ENCODE measurements at places on chromosomes 12 and 14.

- peak; percentile 49 for DNase-seq
- H3K36me3 ChIP-seq: no peaks in the 10 kb centered on the region
- no peaks in the 10 kb centered on the region for H3K27me3 ChIP-seq
- peak overlapping the region; percentile 99 for H3K4me3 ChIP-seq
These were observed 450 bp downstream of the BLTP3B start for GRCh38 chr12:100141998-100142850.

DNA sequence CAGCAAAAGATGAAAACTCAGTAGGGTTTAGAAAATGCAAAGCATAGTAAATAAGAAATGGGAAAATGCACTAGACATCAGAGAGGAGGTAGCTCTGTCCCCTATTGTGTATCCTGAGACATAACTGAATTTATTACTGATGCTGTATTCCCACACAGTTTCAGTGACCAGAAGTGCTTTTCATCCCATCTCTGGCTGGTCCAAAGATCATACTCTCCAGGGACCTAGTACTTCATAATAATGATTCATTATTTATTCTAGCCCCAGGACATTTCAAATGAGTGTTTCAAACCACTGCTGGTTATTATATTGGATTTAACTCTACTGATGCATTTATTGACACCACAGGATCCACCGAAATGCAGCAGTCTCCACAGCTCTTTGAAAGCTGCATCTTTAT lies 163.3 kb downstream of the PAWR start:
- H3K4me3 ChIP-seq: no peak overlapping the region
- no peaks in the 10 kb centered on the region for H3K27me3 ChIP-seq
- no peak overlapping the region for H3K27ac ChIP-seq
- no peaks in the 10 kb centered on the region for H3K4me1 ChIP-seq
- no peak for DNase-seq
- no peaks in the 10 kb centered on the region for H3K36me3 ChIP-seq

DNA sequence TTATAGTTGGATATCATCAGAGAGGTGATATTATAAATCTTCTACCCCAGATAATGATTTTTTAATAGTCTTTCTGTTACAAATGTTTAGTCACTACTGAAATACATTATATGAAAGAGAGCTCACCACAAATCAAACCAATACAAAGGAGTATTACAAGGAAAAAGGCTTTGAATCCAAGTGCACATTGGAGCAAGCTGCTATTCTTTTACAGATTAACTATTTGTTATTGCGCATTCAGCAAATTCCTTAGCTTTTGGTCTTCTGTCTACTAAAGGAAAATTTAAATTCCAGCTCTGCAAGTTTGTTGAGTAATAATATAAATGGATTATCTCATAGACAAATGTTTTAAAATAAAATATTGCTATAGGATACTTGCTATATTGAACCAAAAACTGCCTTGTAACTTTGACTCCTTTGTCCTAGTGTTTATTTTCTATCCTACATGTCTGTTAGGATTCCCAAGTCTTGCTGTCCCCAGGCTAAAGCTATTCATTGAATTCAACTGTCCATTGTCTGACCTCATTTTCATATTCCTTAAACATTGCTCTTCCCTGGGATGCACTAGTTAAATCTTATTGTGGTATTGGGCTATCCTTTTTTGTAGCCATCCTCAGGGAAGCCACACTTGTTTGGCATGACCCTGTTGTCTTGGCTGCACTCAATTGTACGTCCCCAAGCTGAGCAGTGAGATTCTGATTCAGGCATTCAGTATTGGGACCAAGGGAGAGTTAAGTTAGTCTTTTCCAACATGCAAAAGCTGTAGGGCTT lies 41.5 kb downstream of the PDE3A start:
- no peak overlapping the region for H3K27ac ChIP-seq
- no peaks in the 10 kb centered on the region for H3K27me3 ChIP-seq
- no peak for DNase-seq
- H3K36me3 ChIP-seq: no peaks in the 10 kb centered on the region
- H3K4me3 ChIP-seq: no peak overlapping the region
- H3K4me1 ChIP-seq: peaks cover under 1% of the 10 kb centered on the region

- H3K4me1 ChIP-seq: no peaks in the 10 kb centered on the region
- no peaks in the 10 kb centered on the region for H3K27me3 ChIP-seq
- H3K36me3 ChIP-seq: no peaks in the 10 kb centered on the region
- no peak overlapping the region for H3K27ac ChIP-seq
- H3K4me3 ChIP-seq: no peak overlapping the region
- DNase-seq: no peak
These were observed 63.2 kb upstream of the RFX4 start for GRCh38 chr12:106519607-106520021.

DNA sequence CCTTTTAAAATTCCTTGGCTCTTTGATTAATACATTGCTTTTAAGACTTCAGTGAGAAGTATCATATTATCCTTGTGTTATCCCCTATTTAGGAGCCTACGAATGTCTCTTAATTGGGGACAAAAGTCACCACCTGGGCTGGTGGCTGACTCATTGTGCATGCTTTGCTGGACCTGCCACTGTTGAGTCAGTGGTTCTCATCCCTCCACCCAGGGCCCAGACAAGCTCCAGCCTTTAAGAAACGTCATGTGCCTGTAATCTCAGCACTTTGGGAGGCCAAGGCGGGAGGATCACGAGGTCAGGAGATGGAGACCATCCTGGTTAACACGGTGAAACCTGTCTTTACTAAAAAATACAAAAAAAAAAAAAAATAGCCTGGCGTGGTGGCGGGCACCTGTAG lies 57.9 kb downstream of the OTX2 start:
- H3K4me1 ChIP-seq: no peaks in the 10 kb centered on the region
- DNase-seq: no peak
- no peaks in the 10 kb centered on the region for H3K27me3 ChIP-seq
- H3K27ac ChIP-seq: no peak overlapping the region
- no peaks in the 10 kb centered on the region for H3K36me3 ChIP-seq

- peaks cover 12% of the 10 kb centered on the region for H3K4me1 ChIP-seq
- peaks cover 5% of the 10 kb centered on the region for H3K27me3 ChIP-seq
- no peak overlapping the region for H3K4me3 ChIP-seq
- no peak overlapping the region for H3K27ac ChIP-seq
- no peak for DNase-seq
These were observed 5.1 kb upstream of the NELL2 start for GRCh38 chr12:44881197-44881596.

GRCh38 chr14:70000601-70001000 lies 121.4 kb downstream of the SMOC1 start:
- no peak for DNase-seq
- H3K36me3 ChIP-seq: no peaks in the 10 kb centered on the region
- no peaks in the 10 kb centered on the region for H3K27me3 ChIP-seq
- no peak overlapping the region for H3K4me3 ChIP-seq
- H3K4me1 ChIP-seq: no peaks in the 10 kb centered on the region
- no peak overlapping the region for H3K27ac ChIP-seq

DNA sequence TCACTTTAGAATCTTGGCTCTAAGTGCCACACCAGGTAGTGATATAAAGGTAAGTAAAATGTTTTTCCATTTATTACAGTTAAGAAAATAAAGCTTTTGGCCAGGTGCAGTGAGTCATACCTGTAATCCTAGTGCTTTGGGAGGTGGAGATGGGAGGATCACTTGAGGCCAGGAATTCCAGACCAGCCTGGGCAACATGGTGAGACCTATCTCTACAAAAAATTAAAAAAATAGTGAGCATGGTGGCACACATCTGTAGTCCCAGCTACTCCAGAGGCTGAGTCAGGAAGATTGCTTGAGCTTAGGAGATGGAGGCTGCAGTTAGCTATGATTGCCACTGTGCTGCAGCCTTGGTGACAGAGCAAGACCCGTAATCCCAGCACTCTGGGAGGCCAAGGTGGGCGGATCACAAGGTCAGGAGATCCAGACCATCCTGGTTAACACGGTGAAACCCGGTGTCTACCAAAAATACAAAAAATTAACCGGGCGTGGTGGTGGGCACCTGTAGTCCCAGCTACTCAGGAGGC lies 5.0 kb downstream of the FANCM start:
- peaks cover 18% of the 10 kb centered on the region for H3K4me1 ChIP-seq
- no peak for DNase-seq
- no peak overlapping the region for H3K4me3 ChIP-seq
- no peak overlapping the region for H3K27ac ChIP-seq

- H3K36me3 ChIP-seq: no peaks in the 10 kb centered on the region
- H3K27ac ChIP-seq: no peak overlapping the region
- DNase-seq: no peak
- no peak overlapping the region for H3K4me3 ChIP-seq
- H3K4me1 ChIP-seq: no peaks in the 10 kb centered on the region
- no peaks in the 10 kb centered on the region for H3K27me3 ChIP-seq
These were observed 3.8 kb upstream of the MYH7 start for GRCh38 chr14:23439107-23439835.

GRCh38 chr12:39071611-39072010 lies 166.2 kb upstream of the CPNE8 start:
- no peak for DNase-seq
- H3K4me3 ChIP-seq: no peak overlapping the region
- H3K36me3 ChIP-seq: no peaks in the 10 kb centered on the region
- H3K27ac ChIP-seq: no peak overlapping the region
- no peaks in the 10 kb centered on the region for H3K27me3 ChIP-seq

DNA sequence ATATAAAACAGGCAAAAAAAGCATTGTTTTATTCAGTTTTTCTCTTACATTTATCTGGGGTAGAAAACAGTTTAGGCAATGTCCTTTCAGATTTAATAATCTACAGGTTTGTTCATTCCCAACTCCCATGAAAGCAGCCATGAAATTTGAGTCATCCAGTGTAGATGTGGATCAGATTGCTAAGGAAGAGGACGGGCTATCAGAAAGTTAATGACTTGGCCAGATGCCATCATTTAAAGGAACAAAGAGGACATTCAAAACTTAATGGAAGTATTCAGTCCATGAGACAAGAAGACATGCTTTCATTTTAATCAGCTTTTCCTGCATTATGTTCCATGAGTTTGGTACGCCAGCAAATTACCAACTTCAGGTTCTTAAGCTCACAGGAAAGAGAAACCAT lies 31.1 kb upstream of the POC1B start:
- no peak overlapping the region for H3K27ac ChIP-seq
- H3K4me3 ChIP-seq: no peak overlapping the region
- H3K27me3 ChIP-seq: no peaks in the 10 kb centered on the region
- DNase-seq: no peak
- H3K36me3 ChIP-seq: no peaks in the 10 kb centered on the region

DNA sequence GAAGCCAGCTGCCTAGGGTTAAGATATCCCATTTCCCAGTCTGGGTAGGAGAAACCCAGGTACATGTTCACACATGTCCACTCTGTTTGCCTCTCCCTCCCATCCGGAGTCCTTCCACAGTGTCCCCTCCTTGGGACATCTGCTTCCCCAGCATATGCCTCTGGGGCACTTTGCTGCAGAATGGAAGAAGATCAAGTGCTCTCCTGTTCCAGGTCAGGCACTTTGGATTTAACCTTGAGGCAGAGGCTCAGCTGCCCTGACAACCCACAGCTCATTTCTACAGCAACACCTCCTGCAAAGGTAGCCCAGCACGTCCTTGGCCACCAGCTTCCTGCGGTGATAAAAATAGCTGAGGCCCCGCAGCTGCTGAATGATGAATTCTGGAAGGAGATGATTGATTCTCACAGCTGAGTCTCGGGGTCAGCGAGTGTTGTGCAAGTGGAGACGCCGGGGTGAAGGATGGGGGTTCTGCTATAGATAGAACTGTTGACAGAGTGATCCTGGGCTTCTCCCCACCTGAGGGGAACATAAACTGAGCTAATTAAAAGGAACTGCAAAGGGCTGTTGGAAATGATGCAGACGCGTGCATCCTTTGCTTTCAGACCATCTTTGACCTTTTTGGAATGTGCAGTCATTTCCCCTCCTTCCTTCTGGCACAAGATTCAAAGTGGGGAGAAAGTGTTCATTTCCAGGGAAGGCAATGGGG lies 145.0 kb downstream of the SLC38A6 start:
- no peak overlapping the region for H3K4me3 ChIP-seq
- H3K36me3 ChIP-seq: no peaks in the 10 kb centered on the region
- no peak overlapping the region for H3K27ac ChIP-seq
- no peak for DNase-seq
- peaks cover 21% of the 10 kb centered on the region for H3K4me1 ChIP-seq

DNA sequence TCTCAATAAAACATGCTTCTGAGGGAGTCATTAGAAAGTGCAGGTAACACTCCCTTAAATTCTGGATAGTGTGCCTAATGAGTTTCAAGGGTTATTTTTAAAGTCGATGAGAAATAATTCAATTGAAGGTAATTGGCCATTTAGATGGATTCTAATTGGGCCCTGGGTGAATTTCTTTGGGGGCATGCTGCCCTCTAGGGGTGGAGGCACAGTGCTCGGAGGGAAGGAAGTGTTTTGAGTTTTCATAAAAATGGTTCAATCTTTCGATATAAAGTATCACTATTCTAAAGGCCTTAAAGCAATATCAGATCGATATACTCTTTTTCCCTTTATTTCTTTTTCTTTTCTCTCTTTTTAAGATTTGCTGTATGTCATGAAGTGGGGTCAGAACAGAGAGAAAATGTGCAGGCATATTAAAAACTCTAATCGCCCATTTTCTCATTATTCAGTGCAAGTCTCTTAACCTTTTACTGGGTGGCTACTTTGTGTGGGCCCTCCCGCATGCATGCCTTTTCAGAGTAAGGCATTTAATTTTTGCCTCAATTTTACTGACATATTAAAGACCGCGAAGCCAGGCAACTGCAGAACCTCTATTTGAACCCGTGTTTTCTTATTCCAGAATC lies 25.5 kb downstream of the NKX2-8 start:
- no peak overlapping the region for H3K27ac ChIP-seq
- no peak overlapping the region for H3K4me3 ChIP-seq
- no peak for DNase-seq
- H3K4me1 ChIP-seq: no peaks in the 10 kb centered on the region
- peaks cover 23% of the 10 kb centered on the region for H3K27me3 ChIP-seq

DNA sequence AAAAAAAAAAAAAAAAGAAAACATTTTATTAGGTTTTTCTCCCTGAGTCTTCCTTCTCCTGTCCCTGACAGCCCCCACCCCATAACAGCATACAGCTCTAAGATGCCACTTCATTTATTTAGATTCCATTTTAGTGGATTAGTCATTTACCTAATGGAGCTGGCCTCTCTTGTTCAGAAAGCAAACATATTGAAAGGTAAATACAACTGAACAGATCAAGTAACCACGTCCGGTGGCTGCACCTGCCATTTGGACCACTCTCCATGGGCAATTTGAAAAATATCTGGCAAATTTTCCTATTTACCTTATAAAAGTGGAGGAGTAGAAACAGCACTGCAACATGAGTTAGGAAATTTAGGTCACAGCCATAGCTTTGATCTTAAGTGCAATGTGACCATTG lies 254.6 kb downstream of the C12orf42 start:
- DNase-seq: no peak
- no peaks in the 10 kb centered on the region for H3K36me3 ChIP-seq
- H3K4me1 ChIP-seq: no peaks in the 10 kb centered on the region
- H3K4me3 ChIP-seq: no peak overlapping the region

GRCh38 chr12:8996682-8997405 lies 7.5 kb downstream of the KLRG1 start:
- no peak overlapping the region for H3K27ac ChIP-seq
- H3K4me3 ChIP-seq: no peak overlapping the region
- DNase-seq: no peak

DNA sequence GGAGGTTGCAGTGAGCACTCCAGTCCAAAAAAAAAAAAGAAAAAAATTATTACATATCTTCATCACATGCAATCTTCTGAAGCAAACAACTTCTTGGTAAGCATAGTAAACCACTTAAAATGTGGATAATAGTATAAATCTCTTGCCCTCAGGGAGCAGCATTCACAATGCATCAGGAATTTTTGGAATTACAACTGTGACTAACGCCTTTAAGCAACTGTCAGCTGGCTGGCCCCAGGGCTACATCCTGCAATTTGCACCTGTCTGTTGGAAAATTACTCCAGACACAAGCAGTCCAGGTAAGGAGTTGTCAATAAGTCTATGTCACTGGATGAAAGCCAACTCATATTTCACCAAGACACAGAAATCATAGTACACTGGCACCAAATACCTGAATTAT lies 5.5 kb upstream of the SLC7A7 start:
- peaks cover 44% of the 10 kb centered on the region for H3K4me1 ChIP-seq
- DNase-seq: no peak
- H3K27ac ChIP-seq: no peak overlapping the region
- H3K27me3 ChIP-seq: no peaks in the 10 kb centered on the region
